ENCODE measurements at places on chromosomes 12 and 14. TPM values are rescaled to one million over a fixed set of nuclear protein-coding genes. Genes with fewer than 3 reads are reported as not detected.

- DNase-seq, result no peak
- H3K4me1 ChIP-seq, result no peaks in the 10 kb centered on the region
- H3K36me3 ChIP-seq, result no peaks in the 10 kb centered on the region
- H3K27me3 ChIP-seq, result no peaks in the 10 kb centered on the region
Observed at GRCh38 chr14:48193893-48194292, 518.5 kb upstream of the MDGA2 start.

- H3K4me1 ChIP-seq, result no peaks in the 10 kb centered on the region
- no peak overlapping the region for H3K4me3 ChIP-seq
- no peak overlapping the region for H3K27ac ChIP-seq
- no peaks in the 10 kb centered on the region for H3K27me3 ChIP-seq
Observed at GRCh38 chr14:58607131-58607951, 30.4 kb upstream of the DACT1 start.

DNA sequence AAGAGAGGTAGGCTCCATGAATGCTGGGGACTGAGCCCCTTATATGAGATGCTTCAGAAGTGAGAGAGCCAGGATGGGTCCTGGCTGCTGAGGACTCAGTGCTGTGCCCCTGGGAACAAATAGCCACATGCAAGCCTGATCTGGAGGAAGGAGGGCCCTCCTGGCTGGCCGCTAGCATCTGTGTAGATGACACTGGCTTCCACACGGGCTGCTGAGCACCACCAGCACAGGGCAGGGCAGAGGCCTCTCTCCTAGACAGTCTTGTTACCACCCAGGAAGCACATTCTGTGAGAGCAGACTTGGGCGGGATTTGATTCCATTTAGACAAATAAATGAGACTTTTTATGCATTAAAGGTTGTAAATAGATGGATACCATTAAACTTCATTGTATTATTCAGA, 48.0 kb downstream of the ZNF664 start:
- H3K36me3 ChIP-seq, result no peaks in the 10 kb centered on the region
- H3K4me1 ChIP-seq, result peaks cover 9% of the 10 kb centered on the region
- no peak overlapping the region for H3K27ac ChIP-seq
- H3K27me3 ChIP-seq, result no peaks in the 10 kb centered on the region

- peak overlapping the region; percentile 49 for H3K27ac ChIP-seq
- DNase-seq, result no peak
- no peaks in the 10 kb centered on the region for H3K27me3 ChIP-seq
- no peak overlapping the region for H3K4me3 ChIP-seq
- no peaks in the 10 kb centered on the region for H3K4me1 ChIP-seq
Observed at GRCh38 chr12:109934026-109934425, 34.0 kb downstream of the TCHP start.

Gene CIROP
- total RNA-seq, result not detected

Gene IL22
- total RNA-seq, result not detected

Gene VPS37B
- 35.0 TPM for total RNA-seq

Gene GOLGA3
- total RNA-seq, result 108 TPM

Gene AGAP2
- 4.0 TPM for total RNA-seq

All from esophagus muscularis mucosa (tissue), 4 donors.